ENCODE measurements at places on chromosomes 7 and 10.

GRCh38 chr7:148584154-148584827 is 6.3 kb upstream of the C7orf33 start:
- DNase-seq, result no peak

GRCh38 chr10:129170812-129171211 is 296.2 kb upstream of the MGMT start:
- no peak for DNase-seq

DNA sequence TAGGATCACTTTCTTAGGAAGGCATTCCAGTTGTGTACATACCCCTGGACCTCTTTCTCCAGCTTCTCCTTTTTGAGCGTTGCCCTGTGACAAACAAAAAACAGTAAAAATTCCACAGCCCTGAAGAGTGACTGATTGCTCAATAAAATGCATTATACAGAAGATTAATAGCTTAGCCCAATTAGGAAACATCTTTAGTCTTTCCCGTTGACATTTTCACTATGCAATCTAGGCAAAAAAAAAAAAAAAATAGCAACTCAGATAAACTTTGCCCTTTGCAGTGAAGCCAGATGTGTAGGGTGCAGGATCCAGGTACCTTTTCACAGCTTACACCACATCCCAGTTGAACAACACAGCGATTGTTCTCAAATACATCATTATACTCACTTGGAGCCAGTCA is 17.9 kb downstream of the COL28A1 start:
- DNase-seq, result no peak

- DNase-seq, result no peak
Measured at GRCh38 chr7:70779321-70779720, 352.6 kb upstream of the GALNT17 start.

DNA sequence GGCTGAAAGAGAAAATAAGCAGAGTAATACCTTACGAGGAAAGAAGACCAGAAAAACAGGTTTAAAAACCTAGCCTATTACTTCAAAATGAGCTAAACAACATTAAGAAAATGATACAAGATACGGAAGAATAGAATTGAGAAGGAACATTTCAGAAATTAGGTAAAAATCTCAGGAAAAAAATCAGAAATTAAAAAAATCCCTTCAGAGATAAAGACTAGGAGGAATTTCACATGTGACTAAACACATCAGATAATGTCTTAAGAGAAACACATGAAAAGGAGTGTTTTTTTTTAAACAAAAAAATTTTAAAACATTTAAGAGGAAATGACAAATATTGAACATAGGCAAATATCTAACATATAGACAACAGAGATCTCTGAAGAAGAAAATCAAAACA is 33.3 kb downstream of the TNPO3 start:
- no peak for DNase-seq

- DNase-seq, result no peak
Measured at GRCh38 chr10:58512491-58513187, at the start of gene BICC1. Gene BICC1, plus strand, starts transcription at chr10:58512872. Its CDS starts 272 bp downstream, at chr10:58513144.

GRCh38 chr7:135193615-135194081 is 17.7 kb downstream of the WDR91 start:
- DNase-seq, result no peak

GRCh38 chr7:74289659-74290552 is 699 bp downstream of the CLIP2 start:
- no peak for DNase-seq

DNA sequence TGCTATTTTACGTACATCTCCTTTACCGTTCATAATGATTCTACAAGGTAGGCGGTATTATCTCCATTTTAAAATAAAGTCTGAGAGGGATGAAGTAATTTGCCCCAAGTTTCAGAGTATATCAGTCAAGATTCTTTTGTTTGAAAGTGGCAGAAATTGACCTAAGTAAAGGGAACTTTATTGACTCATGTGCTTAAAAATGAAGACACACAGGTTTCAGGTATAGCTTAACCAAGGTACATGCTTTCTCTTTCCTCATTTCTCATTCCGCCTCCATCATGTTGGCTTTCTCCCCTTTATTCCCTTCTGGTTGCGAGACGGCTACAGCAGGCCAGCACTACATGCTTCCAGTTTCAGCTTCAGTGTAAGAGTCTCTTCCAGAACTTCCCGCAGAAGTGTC is 77.5 kb downstream of the NOC3L start:
- no peak for DNase-seq

- DNase-seq, result no peak
Measured at GRCh38 chr10:27514243-27514642, 10.1 kb downstream of the RAB18 start.

DNA sequence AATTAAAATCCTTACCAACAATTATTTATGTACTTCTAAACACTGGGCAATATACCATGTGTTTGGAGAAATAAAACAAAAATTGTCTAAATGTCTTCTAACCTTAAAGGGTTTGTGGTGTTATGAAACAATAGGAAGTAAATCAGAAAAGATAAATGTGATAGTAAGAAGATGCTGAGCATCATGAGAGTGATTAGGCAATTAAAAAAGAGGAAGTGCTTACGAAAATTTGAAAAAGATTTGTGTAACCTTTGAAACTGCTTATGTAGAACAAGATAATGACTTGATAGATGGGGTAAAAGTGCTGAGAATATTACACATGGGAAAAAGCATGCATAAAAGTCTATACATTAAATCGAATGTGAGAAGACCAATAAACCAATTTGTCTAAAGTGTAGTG is 573.4 kb upstream of the CNTNAP2 start:
- DNase-seq, result no peak

GRCh38 chr10:76169246-76169645 is 737.8 kb downstream of the LRMDA start:
- no peak for DNase-seq

- DNase-seq, result no peak
Measured at GRCh38 chr10:34015700-34016099, 681.2 kb upstream of the NRP1 start.

DNA sequence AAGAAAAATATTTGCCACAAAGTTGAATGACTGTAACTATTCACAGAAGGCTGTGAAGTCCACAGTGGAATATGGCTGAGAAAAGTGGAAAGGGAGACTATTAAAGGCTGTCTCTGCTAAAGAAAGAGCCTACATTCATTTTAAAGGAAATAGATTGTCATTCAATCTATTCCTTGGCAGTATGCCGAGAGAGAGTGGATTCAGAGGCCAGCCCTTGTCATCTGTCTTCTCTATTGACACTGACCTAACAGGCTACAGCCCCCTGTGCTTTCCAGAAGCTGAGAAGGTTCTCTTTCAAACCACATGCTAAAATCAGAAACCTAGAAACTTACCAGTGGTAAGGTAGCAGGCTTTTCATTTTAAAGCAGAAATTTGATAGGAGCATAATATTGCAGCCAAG is 12.1 kb downstream of the ODAD2 start:
- no peak for DNase-seq

- DNase-seq, result no peak
Measured at GRCh38 chr10:110151467-110151866, 55.9 kb upstream of the MXI1 start.

- DNase-seq, result no peak
Measured at GRCh38 chr10:87733081-87733480, 73.4 kb downstream of the PAPSS2 start.

DNA sequence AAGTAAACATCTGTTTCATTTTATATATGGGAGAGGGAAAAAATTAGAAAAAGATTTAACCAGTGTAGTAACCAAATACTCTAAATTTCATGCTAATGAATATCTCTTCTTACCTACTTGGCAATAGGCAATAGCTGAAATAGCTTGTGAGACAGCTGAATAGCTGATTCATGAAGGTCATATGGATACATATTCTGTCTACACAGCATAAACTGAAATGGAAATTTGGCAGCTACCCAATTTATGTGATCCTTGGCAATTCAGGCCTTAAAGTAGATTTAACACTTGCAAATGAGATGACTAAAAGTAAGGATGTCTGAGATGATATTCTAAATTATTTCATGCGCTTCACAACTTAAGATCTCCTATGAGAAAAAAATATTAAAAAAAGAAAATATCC is 261.2 kb upstream of the SEMA3A start:
- DNase-seq, result no peak

DNA sequence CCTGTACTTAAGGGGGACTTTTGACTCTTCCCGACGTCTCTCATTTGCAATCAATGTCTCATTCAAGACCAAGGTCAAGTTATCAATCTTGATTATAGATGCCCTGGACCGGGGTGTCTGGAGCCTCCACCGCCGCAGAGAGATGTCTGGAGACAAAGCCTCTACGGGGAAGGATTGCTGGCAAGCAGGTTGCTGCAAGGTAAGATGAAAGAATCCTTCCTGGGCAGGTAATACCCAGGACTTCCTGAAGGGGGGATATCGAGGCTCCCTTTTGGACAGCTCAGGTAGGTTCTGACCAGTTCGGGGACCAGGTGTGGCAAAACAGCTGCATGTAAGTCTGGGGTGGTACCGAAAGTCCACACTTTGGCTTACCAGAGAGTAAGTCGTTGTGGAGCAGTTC is 12.5 kb upstream of the CUX1 start:
- no peak for DNase-seq

DNA sequence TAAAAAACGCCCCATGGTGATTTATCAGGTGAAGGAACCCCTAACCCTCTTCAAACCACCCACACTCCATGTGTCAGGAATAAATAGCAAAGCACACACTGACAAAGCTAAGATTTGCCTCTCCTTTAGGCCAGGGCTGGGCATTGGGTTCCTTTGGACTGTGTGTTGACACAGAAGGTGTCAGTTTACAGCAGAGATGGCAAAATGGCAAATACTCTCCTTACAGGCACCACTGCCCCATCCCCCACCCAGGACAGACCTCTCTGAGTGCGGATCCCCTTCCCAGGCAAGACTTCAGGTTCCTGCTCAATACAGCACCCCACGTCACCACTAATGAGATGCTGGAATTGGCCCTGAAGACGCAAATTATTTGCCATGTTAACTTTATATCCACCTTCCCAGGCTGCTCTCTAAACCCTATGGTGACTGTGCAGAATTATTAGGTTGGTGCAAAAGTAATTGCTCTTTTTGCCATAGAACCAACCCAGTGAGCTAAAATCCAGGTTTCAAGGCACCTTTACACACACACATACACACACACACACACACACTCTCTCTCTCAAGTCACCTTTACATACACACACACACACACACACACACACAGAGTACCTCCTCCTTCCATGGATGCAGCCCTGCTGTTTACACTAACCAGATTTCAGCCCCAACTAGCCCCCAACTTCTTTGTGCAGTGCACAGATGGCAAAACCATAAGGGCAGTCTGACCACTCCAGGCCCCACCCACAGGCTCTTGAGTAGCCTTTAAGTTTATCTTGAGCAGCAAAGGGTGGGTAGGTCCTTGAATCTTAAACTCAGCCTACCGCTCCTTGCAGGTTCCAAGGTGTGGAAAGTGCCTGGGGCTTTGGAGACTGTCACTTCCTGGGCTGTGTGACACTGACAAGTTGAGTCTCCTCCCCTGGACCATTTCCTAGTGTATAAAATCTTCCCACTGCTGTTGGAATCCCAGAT is 4.0 kb upstream of the ZCCHC24 start:
- DNase-seq, result no peak

GRCh38 chr10:26215396-26215934 is 1.1 kb upstream of the GAD2 start:
- no peak for DNase-seq
